CD4-positive, alpha-beta T cell treated with Interleukin-2 at 100 ng/mL for 4 hours (primary cell): ENCODE measurements at places on chromosomes 6 and 20.

GRCh38 chr6:158703111-158703836, 53.4 kb downstream of the SYTL3 start:
- no peak for DNase-seq

GRCh38 chr6:124223611-124224345, 420.1 kb downstream of the NKAIN2 start:
- no peak for DNase-seq

DNA sequence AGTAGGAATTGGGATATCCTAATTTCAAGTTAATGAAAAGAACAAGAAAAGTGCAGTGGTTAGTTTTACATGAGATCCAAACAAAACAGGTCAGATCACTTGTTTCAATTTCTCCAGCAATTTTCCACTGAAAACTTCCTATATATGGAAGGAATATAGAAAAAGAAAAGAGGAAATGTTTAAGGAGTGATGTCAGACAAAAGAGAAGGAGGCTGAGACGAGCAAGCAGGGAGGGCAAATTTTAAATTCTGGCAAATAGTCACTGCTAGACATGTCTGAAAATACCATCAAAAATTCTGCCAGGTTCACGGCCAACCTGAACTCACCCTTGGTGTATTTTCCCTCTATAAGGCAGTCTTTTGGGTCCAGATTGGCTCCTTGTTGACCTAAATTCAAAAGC, 9.5 kb upstream of the NUP153 start:
- no peak for DNase-seq

- no peak for DNase-seq
These were observed 20.6 kb downstream of the JARID2 start for GRCh38 chr6:15266423-15266996.

GRCh38 chr6:85004361-85004995, 240.1 kb upstream of the TBX18 start:
- DNase-seq: no peak

DNA sequence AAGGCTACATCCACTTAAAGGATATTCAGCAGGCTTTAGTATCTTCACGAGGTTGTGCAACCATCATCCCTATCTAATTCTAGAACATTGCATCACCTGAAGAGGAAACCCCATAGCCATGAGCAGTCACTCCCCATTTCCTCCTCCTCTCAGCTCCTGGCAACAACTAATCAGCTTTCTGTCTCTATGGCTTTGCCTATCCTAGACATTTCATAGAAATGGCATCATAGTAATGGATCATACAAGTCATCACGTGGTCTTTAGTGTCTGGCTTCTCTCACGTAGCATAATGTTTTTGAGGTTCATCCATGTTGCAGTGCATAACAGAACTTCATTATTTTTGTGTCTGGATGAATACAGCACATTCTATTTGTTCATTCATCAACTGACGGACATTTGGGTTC, 20.5 kb downstream of the SNAI1 start:
- no peak for DNase-seq

- no peak for DNase-seq
These were observed 32.7 kb upstream of the ID4 start for GRCh38 chr6:19804205-19805128.

DNA sequence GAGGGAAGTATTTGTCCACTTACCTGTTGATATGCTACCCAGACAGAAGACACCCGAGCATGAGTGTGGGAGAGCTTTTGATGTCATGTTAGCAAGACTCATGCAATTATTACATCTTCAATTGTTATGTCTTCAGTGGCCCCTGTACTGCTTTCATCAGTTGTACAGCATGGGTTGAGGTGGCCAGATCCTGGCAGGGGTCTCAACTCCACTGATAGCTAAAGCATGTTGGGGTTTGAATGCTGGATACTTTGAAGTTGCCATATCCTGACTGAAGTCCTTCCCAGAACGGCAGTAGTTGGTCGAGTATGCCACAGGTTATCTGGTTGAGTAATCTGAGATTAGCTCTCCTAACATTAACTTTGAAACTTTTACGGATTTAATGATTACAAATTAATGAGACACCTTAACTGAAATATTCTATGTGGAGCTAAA, 46.7 kb downstream of the LRRN4 start:
- DNase-seq: no peak

- no peak for DNase-seq
These were observed 10.4 kb downstream of the SCML4 start for GRCh38 chr6:107813555-107814194.

DNA sequence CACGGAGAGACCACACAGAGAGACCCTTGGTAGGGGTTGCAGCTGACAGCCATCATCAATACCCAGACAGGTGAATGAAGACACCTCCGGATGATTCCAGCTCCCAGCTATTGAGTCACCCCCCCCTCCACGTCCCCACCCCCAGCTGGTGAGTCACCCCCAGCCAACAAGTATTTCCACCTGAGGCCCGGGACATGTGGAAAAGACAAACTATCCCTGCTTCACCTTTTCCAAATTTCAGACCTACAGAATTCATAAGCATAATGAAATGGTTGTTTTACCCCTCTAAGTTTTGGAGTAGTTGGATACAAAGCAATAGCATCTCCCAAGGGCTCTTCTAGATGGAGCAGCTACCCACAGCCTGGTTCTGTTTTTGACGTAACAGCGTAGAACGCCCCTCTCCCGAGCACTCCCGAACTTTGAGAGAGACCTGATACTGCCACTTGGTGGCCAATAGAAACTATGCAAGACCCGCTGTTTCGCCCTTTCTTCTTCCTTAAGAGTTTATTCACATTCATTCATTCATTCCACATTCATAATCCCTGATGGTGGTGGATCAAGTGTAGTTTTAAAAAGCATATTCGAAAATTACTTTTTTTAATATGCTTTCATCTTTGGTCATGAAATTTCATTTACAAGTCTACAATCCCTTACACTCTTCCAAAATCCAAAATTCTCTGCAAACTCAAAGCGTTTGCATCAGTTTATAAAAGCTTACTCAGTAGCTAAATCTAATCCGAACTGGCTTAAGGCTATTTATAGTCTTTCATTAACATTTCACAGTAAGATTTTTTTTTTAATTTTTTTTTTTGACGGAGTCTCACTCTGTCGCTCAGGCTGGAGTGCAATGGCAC, 15.1 kb upstream of the PPP1R16B start:
- peak; percentile 48 for DNase-seq

DNA sequence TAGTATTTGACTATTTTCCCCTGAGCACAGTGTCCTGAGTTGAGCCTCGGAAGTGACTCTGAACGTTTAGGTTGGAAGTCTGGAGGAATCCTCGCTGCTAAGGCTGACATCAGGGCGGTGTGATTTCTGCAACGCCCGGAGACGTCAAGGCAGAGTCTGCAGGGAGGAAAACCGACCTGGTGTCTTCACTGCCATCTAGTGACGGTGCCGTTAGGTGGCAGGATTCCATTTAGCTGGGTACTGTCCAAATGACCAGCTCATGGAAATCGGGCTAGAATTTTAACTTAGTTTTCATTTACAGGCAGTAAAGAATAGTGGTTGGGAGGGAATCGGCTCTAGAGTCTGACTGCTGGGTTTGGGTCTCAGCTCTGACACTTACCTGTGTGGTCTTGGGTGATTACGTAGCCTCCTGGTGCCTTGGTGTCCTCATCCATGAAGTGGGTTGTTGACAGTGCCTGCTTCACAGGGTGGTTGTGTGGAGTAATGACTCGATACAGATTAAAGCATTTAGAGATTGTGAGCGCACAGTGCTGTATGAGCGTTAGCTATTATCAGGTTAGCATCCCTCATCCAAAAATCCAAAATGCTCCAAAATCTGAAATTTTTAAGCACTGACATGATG, 35.0 kb downstream of the FOXF2 start:
- DNase-seq: no peak

DNA sequence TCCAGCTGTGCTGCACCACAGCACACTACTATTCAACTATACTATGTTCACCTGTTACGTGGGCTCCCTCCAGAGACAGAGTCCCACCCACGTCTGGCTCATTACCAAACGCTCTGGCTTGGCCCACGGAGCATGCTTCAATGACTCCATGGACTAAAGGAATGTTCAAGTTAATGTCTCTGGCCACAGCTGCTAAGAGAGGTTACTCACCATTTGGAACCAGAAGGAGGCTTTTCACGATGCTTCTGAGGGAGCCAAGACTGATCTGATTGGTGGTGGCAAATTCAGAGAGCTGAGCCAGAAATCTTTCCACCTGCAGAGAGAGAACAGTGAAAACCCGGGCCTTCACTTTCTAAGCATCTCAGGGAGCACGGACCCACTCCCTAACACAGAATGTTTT, 15.6 kb downstream of the COMMD7 start:
- no peak for DNase-seq

DNA sequence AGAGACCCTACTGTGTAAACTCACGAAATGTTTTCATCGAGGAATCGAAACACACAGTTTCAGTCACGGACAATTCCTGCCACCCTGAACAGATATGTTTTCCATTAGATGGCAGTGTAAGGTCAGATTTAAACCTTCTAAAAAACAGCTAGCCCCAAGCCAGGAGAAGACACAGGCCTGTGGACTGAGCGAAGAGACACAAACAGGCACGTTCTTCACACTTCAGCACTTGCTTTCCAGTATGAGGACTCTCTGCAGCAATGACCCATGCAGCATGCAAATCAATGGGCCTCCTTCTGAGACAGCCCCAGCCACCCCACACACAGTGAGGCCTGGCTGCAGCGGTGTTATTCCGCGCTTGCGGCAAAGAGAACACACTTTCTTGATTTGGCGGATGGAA, 31.9 kb downstream of the HUS1B start:
- DNase-seq: no peak

GRCh38 chr6:123343836-123344235, 292.9 kb downstream of the TRDN start:
- no peak for DNase-seq

DNA sequence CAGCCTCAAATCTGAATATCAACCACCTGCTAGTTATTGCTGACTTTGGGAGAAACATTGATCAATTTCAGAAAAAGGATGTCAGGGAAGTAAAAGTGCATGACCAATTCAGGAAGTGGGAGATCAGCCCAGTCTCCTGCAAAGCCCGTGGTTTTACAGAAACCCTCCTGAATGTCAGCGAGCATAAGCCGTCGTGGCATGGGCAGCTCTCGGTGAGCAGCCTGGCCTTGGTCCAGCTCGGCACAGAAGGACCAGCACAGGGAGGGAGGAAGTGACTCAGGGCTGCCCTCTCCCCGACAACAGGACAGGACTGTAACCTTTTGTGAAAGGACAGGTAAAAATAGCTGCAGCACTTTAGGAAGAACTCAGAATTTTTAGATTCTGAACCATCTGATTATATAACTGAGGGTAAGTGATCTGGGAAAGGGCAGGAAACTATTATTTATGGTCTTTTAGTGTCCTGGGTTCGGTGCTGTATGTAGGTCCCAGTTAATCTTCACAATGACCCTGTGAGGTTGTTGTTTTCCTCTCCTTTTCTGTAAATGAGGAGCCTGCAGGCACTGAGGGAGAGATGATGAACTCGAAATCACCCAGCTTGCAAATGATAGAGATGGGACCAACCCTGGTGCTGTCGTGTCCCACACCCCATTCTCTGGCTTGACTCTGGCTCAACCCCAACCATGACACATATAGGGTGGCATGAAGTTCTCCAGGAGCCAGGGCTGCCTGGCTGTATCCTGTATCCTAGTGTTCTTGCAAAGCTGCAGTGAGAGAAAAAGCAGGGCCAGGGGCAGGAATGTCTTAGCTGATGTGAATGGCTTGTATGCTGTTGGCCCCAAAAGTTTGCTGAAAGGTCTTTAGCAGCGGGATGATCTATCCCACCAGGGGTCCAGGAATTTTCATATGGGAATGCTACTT, 37.6 kb downstream of the NRN1 start:
- no peak for DNase-seq

DNA sequence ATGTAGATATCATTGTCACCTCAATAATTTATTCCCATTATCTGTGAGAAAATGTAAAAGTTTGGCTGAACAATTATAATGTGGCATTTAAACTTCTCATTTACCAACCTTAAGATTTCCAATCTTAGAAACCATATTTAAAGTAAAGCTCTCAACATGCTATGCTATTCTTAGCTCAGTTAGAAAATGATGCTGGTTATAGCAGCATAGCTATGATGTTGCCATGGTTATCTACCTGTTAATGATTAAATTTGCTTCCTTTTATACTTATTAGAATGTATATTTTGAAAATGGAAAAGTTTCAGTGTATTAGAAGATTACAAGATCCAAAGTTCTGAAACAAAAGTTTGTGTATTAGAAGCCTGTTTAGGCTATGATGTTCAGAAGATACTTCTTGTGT, 110.1 kb downstream of the GPR63 start:
- no peak for DNase-seq

- DNase-seq: no peak
These were observed 754.1 kb upstream of the MAP3K7 start for GRCh38 chr6:91340896-91341395.

GRCh38 chr6:160378882-160379281, 30.7 kb downstream of the SLC22A3 start:
- no peak for DNase-seq

- no peak for DNase-seq
These were observed 2.8 kb upstream of the GINM1 start for GRCh38 chr6:149563203-149563927.

DNA sequence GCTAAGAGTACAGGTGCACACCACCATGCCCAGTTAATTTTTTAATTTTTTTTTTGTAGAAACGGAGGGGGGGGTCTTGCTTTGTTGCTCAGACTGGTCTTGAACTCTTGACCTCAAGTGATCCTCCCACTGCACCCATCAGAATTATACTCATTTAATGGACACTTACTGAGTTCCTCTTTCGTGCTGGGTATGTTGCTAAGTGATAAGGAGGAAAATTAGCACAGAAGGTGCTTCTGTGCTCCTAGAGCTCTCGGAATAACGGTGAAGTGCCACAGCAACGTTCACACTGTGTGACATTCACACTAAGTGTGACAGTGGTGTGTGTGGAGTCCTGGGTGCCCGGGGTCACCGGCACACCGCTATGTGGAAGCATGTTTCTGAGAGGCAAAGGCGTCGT, 32.1 kb upstream of the BMP6 start:
- no peak for DNase-seq

- peak; percentile 33 for DNase-seq
These were observed 35.8 kb downstream of the SLC2A4RG start for GRCh38 chr20:63775096-63775978.

GRCh38 chr6:79665725-79666551, 34.8 kb downstream of the SH3BGRL2 start:
- DNase-seq: no peak

GRCh38 chr20:50578778-50579165, 68.6 kb downstream of the PTPN1 start:
- DNase-seq: no peak

GRCh38 chr6:134111062-134111677, 58.7 kb upstream of the SLC2A12 start:
- DNase-seq: peak; percentile 70

GRCh38 chr20:37892001-37892400, 10.9 kb upstream of the VSTM2L start:
- DNase-seq: no peak

GRCh38 chr20:48381353-48382120, 446.3 kb downstream of the PREX1 start:
- no peak for DNase-seq

DNA sequence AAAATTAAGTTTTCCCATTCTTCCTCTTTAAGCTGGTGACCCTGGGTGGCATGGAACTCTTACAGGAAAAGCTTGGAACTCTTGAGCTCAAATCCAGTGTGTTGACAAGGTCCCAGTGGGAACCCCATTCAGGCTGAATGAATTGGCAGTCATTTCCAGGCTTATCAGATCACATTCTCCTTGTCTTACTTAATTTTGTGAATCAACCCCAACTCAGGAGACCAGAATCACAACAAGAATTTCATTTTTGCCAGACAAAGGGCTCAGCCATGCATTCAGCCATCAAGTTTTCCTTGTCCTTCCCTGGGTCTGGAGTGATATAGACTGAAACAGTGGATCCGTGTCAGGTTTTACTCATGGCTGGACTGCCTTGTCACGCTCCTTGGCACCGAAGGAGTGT, 92.1 kb upstream of the EEF1E1 start:
- no peak for DNase-seq
